Activated CD8-positive, alpha-beta T cell treated with anti-CD3 and anti-CD28 coated beads, Interleukin-2, amount 10 ng/mL, durations not matched to agents 7 days and 5 days (primary cell): ENCODE measurements at places on chromosomes 3 and 15.
A peak's percentile ranks its signal among the peaks of the same experiment; 100 is the strongest.

GRCh38 chr3:125383744-125384143 lies 8.6 kb upstream of the ZNF148 start:
- no peaks in the 10 kb centered on the region for H3K36me3 ChIP-seq
- H3K4me1 ChIP-seq: peaks cover 14% of the 10 kb centered on the region
- H3K4me3 ChIP-seq: no peak overlapping the region
- H3K27ac ChIP-seq: no peak overlapping the region

- no peaks in the 10 kb centered on the region for H3K27me3 ChIP-seq
- no peaks in the 10 kb centered on the region for H3K36me3 ChIP-seq
- no peak overlapping the region for H3K4me3 ChIP-seq
- no peak for DNase-seq
- H3K4me1 ChIP-seq: no peaks in the 10 kb centered on the region
These were observed 300.1 kb upstream of the LYSMD4 start for GRCh38 chr15:100033140-100033857.

DNA sequence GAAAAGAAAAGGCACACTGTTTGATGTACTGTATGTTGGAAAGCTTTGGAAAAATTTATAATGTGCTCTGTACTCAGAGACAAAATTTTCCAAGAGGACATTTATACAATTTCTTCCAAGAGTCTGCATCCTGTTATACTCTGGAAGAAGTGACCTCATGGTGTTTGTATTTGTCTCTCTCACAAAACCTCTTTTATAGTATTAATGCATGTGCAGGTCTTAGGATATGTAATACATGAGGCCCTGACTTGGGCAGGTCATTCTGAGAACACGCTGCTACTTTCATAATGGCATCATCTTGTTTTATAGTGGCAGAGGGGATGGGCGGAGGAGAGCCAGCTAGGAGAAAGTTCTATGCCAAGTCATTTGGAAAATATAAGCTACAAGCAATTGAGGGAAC lies 72.0 kb upstream of the P3H2 start:
- H3K36me3 ChIP-seq: no peaks in the 10 kb centered on the region
- no peak for DNase-seq
- peaks cover 3% of the 10 kb centered on the region for H3K27me3 ChIP-seq
- no peak overlapping the region for H3K4me3 ChIP-seq
- no peak overlapping the region for H3K27ac ChIP-seq

- H3K4me3 ChIP-seq: no peak overlapping the region
- no peak overlapping the region for H3K27ac ChIP-seq
- H3K4me1 ChIP-seq: peaks cover 5% of the 10 kb centered on the region
- H3K27me3 ChIP-seq: peaks cover 38% of the 10 kb centered on the region
- no peak for DNase-seq
These were observed 187.9 kb upstream of the LYSMD4 start for GRCh38 chr15:99921101-99921500.

GRCh38 chr3:10173926-10174435 lies 9.3 kb downstream of the IRAK2 start:
- no peaks in the 10 kb centered on the region for H3K27me3 ChIP-seq
- H3K4me1 ChIP-seq: peaks cover 2% of the 10 kb centered on the region
- DNase-seq: no peak
- H3K4me3 ChIP-seq: no peak overlapping the region
- H3K36me3 ChIP-seq: peaks cover 4% of the 10 kb centered on the region
- H3K27ac ChIP-seq: no peak overlapping the region

DNA sequence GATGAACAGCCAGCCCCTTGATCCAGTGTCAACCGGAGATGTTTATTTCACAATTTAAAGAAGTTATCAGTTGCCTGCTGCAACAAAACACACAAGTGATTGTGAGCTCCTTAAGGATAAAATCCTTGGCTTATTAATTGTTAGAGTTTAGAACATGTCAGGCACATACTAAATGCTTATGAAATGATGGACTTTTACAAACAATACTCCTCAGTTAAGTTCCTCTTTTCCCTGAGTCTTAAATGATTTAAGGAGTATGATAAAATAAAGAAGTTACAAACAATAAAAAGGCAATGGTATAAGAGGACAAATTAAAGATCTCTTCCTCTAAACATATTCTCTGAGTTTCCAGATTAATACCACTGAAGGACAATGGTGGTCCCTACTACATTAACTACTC lies 5.7 kb downstream of the GHSR start:
- H3K4me3 ChIP-seq: no peak overlapping the region
- peaks cover 58% of the 10 kb centered on the region for H3K27me3 ChIP-seq
- peaks cover 2% of the 10 kb centered on the region for H3K36me3 ChIP-seq
- H3K4me1 ChIP-seq: peaks cover 7% of the 10 kb centered on the region

GRCh38 chr15:79339588-79340314 lies 28.8 kb downstream of the TMED3 start:
- no peak overlapping the region for H3K4me3 ChIP-seq
- no peaks in the 10 kb centered on the region for H3K27me3 ChIP-seq
- no peaks in the 10 kb centered on the region for H3K4me1 ChIP-seq
- H3K27ac ChIP-seq: no peak overlapping the region

GRCh38 chr3:18300916-18301315 lies 124.2 kb downstream of the SATB1 start:
- H3K4me3 ChIP-seq: no peak overlapping the region
- peaks cover 2% of the 10 kb centered on the region for H3K36me3 ChIP-seq
- H3K27me3 ChIP-seq: no peaks in the 10 kb centered on the region
- DNase-seq: no peak

GRCh38 chr15:60626669-60627068 lies 147.7 kb upstream of the ICE2 start:
- H3K27ac ChIP-seq: no peak overlapping the region
- H3K4me1 ChIP-seq: no peaks in the 10 kb centered on the region
- no peaks in the 10 kb centered on the region for H3K36me3 ChIP-seq
- no peak for DNase-seq
- no peak overlapping the region for H3K4me3 ChIP-seq

- H3K27me3 ChIP-seq: no peaks in the 10 kb centered on the region
- H3K4me1 ChIP-seq: peaks cover 14% of the 10 kb centered on the region
- DNase-seq: no peak
- no peak overlapping the region for H3K27ac ChIP-seq
- no peak overlapping the region for H3K4me3 ChIP-seq
These were observed 41.6 kb downstream of the ANO10 start for GRCh38 chr3:43580181-43580580.

GRCh38 chr3:76479161-76479650 lies 560.7 kb upstream of the ROBO2 start:
- no peak overlapping the region for H3K27ac ChIP-seq
- no peaks in the 10 kb centered on the region for H3K4me1 ChIP-seq
- H3K27me3 ChIP-seq: no peaks in the 10 kb centered on the region
- H3K36me3 ChIP-seq: no peaks in the 10 kb centered on the region

- H3K4me3 ChIP-seq: no peak overlapping the region
- H3K27ac ChIP-seq: no peak overlapping the region
- H3K36me3 ChIP-seq: no peaks in the 10 kb centered on the region
- no peak for DNase-seq
- H3K4me1 ChIP-seq: no peaks in the 10 kb centered on the region
These were observed 16.0 kb upstream of the KLF15 start for GRCh38 chr3:126373146-126373613.

GRCh38 chr15:100919481-100920405 lies 586 bp downstream of the LRRK1 start:
- peak; percentile 28 for DNase-seq
- peaks cover 57% of the 10 kb centered on the region for H3K27me3 ChIP-seq
- H3K27ac ChIP-seq: no peak overlapping the region
- H3K4me3 ChIP-seq: peak overlapping the region; percentile 50

DNA sequence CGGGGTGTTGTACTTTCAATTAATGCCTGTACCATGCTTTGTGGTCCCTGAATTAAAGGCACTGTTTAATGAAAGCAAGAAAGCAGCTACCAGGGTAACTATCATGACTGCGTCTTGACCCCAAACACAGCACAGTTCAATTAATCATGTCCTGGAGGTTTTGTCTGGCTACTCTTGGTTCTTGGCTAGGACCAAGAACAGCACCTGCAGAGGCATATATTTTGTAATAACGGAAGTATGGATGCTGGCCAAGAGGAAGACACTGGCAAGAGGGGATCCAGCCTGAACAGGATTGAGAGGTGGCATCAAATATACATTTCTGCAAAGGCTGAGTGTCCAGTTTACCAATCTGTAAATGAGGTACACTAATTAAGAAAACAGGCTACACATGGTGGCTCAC lies 119.9 kb downstream of the FOXP1 start:
- no peak for DNase-seq
- peaks cover 18% of the 10 kb centered on the region for H3K36me3 ChIP-seq
- no peak overlapping the region for H3K27ac ChIP-seq
- peaks cover 29% of the 10 kb centered on the region for H3K4me1 ChIP-seq
- H3K4me3 ChIP-seq: no peak overlapping the region

DNA sequence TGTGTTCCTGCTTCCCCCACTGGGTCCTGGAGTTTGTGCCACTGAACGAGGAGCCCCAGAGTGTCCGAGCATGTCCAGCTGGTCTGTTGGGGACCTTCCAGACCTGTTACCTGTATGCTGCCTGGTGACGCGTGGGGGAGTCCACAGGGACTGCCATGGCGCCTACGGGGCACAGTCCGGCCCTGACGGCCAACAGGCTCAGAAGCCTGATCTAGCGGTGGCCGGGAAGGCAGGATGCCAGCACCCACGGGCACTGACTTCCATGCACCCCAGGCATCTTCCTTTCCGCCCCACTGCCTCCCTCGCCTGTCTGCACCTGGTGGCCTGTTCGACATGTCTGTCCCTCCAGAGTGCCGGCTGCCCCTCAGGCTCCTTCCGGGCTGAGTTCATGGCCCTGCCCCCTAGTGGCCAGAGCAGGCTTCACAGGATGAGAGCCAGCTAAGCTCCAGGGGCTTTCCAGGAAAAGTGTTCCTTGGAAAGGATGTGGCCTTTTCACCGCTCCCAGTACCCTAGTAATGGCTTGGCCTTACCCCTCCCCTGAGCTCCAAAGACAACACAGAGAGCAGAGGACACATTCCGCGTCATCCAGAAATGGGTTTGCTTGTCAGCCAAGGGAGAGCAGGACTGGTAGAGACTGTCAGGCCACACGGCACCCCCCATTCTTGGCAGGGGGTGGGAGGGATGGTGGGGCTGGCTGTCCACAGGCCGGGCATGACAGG lies 35.7 kb downstream of the NGRN start:
- H3K4me1 ChIP-seq: peaks cover 25% of the 10 kb centered on the region
- peaks cover 5% of the 10 kb centered on the region for H3K27me3 ChIP-seq
- no peak overlapping the region for H3K27ac ChIP-seq
- no peak overlapping the region for H3K4me3 ChIP-seq
- DNase-seq: peak; percentile 70

DNA sequence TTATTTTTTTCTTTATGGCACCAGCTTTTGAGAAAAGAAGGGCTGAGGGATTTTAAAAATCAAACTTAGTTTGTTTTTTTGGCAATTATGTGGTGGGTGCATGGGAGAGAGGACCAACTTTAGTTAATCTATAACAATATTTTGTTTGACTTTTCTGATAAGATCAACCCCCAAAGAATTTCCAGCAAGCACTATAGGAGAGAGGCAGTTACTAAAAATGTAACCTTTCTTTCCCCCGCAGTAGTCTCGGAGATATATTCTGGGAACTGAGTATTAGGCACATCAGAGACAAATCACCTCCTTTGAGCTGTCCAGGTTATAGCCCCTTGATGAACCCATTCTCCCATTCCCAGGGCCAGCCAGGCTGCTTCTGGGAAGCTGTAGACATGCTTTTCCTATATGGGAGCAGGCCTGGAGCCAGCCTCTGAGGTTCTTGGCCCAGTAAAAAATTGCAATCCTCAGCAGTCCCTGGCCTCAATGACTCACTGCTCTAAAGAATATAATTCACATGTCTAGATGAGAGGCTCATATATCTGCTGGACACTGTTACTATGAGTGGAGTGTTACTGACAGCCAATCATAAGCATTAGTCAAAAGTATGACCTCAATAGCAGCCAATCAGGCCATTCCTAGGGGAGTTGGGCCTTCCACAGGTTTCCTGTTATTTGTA lies 138.3 kb upstream of the AGBL1 start:
- no peak overlapping the region for H3K27ac ChIP-seq
- no peak overlapping the region for H3K4me3 ChIP-seq
- no peaks in the 10 kb centered on the region for H3K36me3 ChIP-seq
- no peak for DNase-seq

DNA sequence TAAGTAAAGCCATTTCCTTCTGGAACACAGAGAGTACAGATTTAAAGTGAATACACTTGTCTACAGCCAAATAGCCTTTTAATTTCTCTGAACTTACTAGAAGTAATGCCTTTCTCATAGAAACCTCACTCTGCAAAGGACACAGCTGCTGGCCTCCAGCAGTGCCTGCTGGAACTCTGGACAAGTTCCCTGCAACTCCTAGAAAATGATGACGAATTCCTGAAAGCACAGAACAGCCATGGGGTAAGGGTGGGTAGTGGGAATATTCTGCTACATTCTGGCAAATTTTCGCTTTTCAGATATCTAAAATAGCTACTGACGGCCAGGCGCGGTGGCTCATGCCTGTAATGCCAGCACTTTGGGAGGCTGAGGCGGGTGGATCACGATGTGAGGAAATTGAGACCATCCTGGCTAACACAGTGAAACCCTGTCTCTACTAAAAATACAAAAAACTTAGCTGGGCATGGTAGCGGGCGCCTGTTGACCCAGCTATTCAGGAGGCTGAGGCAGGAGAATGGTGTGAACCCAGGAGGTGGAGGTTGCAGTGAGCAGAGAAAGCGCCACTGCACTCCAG lies 34.4 kb downstream of the RYK start:
- H3K27ac ChIP-seq: no peak overlapping the region
- H3K4me1 ChIP-seq: peaks cover 10% of the 10 kb centered on the region
- no peaks in the 10 kb centered on the region for H3K27me3 ChIP-seq
- no peak overlapping the region for H3K4me3 ChIP-seq
- H3K36me3 ChIP-seq: no peaks in the 10 kb centered on the region
